ENCODE measurements at places on chromosomes 6 and 20.

DNA sequence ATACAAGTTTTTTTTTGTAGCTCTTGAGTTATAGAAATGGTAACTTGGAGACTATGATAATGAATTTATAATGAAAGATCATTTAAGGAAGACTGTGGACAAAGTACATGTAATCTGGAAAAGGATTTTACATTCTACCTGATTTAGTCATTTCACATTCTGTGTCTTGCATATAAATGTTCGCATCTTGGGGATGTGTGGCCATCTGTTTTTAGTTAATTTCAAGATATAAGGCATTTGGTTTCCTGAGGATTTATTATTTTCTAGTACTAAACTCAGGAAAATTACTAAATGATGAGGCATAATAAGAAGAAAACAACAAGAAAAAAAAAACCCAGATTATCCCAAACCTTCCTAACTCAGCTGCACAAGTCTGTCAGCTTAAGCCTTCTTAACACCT is 112.7 kb upstream of the PRL start:
- DNase-seq: no peak

- DNase-seq: no peak
Measured at GRCh38 chr20:38083338-38084048, 49.9 kb downstream of the RPRD1B start.

- no peak for DNase-seq
Measured at GRCh38 chr6:2021713-2022125, 223.7 kb downstream of the GMDS start.

- peak; percentile 88 for DNase-seq
Measured at GRCh38 chr6:26286168-26286877, 78.7 kb upstream of the BTN3A2 start.

DNA sequence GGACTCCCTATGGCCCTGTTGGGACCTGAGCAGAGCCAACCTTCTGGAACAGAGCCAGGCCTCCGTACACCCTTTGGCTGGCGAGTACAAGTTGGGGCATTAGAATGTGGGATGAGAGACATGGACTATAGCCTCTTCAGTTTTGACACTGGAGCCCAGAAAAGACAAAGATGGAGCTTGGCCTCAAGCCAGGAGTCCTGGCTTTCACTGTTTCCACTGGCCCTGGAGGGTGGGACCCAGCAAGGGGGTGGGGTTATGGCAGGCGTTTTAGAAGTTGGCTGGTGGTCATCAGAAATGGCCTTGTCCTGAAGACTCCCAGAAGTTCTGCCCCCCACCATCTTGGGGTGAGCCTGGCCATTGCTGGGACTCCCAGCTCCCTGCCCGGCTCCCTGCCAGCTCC is 21.8 kb downstream of the ITPR3 start:
- DNase-seq: no peak

- no peak for DNase-seq
Measured at GRCh38 chr6:134795001-134795400, 154.9 kb downstream of the ALDH8A1 start.

- DNase-seq: no peak
Measured at GRCh38 chr20:14861028-14861699, 523.8 kb upstream of the FLRT3 start.

DNA sequence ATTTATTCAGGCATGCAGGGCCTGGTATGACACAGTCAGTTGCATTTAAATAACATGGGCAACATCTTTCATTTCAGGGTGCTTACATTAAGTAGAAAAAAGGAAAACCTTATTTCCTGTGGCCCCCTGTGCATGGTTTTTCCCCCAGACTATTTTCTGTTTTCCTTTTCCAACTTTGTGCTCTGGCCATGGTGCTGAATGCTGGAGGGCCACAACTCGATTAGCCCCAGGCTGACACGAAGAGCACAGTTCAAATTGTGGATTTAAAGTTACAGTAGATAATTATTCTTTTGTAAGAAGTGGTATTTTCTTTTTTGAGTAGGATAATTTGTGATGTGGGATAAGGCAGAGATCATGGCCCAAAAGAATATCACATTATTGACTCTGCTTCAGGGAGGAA is 332.0 kb downstream of the HAO1 start:
- no peak for DNase-seq

DNA sequence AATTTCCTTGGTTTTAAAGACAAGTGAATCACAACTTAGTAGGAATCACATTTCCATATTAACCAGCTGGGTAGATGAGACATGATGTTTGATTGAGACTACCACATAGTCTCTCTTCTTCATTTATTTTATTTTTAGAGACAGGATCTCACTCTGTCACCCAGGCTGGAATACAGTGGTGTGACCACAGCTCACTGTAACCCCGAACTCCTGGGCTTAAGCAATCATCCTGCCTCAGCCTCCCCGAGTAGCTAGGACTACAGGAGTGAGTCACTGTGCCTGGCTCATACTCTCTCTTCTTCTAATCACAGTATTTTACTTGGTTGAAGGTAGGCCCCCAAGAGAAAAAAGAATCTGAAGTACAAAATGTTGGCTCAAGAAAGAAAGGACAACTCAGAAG is 80.2 kb upstream of the ASF1A start:
- DNase-seq: no peak

DNA sequence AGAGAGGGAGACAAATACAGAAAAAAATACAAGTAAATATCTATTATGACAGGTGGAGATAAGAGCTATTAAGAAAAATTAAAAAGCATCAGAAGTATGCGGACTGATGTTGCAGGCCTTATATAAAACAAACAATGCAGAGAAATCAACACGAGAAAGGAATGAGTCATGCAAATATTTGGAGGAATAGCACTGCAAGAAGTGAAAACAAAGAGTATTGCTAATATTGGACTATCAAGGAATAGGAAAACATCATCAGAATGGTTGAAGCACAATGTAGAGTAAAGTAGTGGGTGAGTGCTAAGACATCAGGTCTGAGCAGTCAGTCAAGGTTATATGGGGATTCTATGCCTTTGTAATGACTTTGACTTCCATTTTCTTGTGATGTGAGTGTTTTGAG is 657.5 kb upstream of the GJE1 start:
- no peak for DNase-seq

GRCh38 chr6:134787261-134787877 is 162.5 kb downstream of the ALDH8A1 start:
- DNase-seq: no peak

DNA sequence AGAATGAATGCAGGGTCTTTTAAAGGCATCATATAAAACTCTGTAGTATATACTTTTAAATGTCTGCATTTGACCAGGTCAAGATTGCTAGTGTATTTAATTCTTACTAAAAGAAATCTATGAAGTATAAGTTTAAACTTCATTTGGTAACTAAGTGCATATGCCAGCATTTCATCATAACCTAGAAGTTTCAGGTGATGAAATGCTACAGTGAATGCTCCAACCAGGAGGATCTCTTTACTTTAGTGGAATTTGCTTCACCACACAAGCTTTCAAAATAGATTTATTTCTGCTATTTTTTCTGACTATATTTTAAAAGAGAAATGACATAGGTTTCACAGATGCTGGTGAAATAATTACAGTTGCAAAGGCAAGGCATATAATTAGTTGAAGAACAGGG is 141.9 kb downstream of the HIVEP2 start:
- DNase-seq: no peak

- no peak for DNase-seq
Measured at GRCh38 chr20:17859002-17859615, 109.5 kb downstream of the SNX5 start.

DNA sequence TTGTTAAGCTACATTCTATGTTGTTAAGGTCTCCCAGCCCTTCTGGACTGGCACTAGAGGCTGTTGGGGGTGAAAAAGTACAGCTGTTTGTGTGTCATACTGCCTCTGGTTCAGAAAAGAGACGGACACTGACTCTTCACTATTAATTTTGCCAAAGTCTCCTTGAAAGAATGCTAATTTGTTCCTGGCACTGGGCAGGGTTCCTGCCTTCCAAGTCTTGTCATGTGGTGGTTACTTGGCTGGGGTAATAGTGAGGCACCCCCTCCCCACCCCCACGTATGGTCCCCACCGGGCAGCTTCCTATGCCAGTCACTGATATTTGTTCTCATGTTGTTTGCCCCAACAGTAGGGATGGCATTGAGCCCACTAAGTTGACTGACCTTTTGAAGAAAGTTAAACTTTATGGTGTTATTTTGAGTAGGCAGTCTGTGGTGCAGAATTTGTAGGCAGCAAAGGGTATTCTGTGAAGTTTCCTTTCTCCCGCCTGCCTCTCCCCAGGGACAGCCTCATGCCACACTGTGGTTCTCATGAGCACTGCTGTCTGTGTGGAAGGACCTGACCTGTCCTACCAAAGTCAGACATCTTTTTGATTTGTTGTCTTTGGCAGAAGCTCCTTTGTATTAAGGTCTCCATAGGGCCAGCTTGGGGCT is 8.7 kb downstream of the CDS2 start:
- DNase-seq: no peak

- no peak for DNase-seq
Measured at GRCh38 chr20:32152421-32153155, 43.1 kb downstream of the TM9SF4 start.

DNA sequence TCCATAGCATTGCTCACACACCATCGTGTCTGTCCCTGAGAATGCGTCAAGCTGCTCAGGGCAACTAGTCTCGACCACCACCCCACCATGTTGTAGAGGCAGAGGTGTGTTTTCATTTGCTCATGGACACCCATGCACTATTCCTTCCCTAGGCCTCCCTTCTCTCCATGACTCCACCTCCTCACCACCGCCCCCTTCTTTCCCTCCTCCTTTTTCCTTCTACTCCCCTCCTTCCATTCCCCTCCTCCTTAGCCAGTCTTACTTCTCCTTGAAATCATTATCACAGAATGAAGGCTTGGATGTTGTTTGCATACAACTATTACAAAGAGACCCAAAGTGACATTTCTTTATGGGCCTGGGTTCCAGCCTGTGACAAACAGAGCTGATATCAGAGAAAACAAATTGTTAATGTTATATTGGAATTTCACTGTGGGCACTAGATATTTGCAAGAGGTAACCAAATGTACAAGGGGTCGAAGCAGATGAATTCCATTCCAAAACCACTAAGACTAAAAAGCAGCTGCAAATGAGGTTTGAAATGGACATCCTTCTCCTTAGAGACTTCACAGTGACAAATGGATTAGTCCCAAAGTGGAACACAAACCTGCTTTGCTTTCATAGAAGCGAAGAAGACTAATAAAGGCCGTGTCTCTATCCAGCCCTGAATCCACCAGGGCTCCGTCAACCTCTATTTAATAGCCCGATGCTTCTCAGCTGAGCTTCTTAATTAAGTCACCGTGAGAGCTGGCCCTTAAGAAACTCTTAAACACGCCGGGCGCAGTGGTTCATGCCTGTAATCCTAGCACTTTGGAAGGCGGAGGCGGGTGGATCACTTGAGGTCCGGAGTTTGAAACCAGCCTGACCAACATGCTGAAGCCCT is 275.8 kb upstream of the SULF2 start:
- no peak for DNase-seq

- no peak for DNase-seq
Measured at GRCh38 chr6:75290136-75290945, 5.7 kb upstream of the TMEM30A start.

DNA sequence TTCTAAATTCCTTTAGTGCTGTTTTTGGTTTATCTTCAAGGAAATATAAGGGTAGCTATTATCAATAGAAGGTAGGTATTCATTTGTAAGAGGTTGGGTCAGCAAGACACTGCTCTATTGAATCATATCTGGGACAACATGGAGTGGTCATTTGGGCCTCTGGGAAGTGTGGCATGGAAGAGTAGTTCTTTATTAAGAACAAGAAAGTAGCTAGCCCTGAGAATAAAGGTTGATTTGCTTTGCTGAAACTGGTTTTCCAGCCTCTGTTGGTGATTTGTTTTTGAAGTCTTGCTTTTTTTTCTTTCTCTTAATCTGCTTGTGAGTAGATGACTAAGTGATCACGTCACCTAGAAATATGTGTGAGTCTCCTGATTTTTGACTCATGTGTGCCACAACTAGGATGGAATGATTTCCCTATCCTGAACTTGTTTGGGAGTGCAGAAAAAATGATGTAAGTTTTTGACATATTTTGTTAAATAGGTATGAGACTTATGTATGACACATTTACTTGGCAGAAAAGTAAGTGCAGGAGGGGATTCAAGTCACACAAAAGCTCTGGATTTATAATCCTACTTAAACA is 381.8 kb downstream of the CENPW start:
- DNase-seq: no peak

DNA sequence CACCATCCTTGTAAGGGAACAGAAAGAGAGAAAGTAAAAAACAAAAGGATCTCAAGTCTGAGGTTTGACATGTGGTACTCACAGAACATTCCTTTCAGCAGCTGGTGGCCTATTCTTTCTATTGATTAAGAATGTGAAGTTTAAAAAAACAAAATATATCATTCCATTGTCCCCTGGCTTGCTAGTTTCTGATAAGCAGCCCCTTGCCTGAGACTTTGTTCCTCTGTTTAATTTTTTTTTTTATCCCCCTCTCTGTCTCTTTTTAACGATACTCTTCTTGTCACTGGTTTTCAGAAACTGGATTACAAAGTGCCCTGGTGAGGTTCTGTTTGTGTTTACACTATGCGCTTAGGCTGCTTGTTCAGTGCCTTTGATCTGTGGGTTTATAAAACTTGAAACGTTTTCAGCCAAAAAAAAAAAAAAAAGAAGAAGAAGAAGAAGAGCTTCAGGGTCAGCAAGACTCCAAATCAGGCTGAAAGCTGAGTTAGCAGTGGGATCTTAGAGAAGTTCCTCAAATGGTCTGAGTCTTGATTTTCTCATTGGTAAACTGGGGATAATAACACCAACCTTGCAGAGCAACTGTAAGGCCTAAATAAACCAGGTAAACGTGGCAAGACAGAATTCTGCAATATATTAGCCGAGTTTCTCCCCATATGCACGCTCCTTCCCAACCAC is 45.1 kb upstream of the SLC22A23 start:
- no peak for DNase-seq

DNA sequence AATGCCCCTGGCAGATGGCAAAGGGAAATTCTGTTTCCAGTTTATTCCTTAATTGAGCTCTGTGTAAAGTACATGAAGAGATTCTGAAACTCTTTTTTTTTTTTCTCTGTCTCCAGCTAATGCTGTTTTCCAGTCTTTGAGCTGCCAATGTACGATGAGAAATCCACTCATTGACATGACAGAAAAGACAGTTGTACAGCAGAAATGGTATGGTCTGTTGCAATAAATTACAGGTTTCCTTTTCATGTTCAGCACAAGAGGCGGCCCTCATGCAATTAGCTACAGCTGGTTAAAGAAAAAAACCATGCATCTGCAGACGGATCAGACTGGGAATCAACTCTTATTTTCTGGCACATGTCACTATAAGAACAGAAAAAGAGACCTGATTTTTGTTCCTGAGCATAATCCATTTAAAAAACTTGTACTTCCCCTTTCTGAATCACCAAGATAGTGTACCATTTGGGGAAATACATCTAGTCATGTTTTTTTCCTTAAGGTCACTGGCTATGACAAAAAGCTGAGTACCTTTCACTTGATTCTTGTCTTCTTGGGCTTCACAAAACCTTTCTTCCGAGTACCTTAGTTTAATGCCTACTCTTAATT is 289.8 kb upstream of the PREP start:
- DNase-seq: no peak

GRCh38 chr6:20542927-20543602 is 8.8 kb downstream of the CDKAL1 start:
- no peak for DNase-seq

DNA sequence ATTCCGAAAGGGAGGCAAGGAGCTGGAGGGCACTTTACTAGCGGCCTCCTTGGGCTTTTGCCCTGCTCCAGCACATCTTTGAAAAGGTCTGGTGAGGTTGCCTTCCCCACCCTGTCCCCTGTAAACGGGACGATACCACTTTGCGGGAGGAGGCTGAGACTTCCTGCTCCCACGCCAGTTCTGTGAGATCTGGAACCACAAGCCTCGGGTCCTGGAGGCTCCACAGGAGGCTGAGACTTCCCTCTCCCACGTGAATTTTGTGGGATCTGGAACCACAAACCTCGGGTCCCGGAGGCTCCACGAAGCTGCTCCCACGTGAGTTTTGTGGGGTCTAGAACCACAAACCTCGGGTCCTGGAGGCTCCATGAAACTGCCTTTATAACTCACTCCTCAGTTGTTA is 209.3 kb downstream of the DLL1 start:
- no peak for DNase-seq
